ENCODE measurements at places on chromosomes 16 and 17.

DNA sequence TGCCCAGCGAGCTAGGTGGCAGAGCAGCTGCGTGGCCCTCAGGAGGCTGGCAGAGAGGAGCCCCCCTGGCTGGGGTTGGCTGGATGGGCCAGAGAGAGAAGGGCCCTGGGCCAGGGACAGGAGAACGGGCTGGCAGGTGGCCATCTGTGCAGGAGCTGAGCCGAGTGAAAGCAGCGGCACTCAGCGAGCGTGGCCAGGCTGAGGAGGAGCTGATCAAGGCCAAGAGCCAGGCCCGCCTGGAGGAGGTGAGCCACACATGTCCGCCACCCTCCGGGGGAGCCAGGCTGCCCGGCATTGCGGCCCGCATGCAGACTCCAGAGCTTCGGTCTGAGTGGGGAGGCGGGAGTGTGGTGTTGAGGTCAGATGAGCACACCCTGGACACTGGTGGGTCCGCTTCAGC lies 2.1 kb upstream of the RAC3 start:
- DNase-seq = no peak

- no peak for DNase-seq
Observed at GRCh38 chr17:78653382-78653781, 76.2 kb upstream of the DNAH17 start.

DNA sequence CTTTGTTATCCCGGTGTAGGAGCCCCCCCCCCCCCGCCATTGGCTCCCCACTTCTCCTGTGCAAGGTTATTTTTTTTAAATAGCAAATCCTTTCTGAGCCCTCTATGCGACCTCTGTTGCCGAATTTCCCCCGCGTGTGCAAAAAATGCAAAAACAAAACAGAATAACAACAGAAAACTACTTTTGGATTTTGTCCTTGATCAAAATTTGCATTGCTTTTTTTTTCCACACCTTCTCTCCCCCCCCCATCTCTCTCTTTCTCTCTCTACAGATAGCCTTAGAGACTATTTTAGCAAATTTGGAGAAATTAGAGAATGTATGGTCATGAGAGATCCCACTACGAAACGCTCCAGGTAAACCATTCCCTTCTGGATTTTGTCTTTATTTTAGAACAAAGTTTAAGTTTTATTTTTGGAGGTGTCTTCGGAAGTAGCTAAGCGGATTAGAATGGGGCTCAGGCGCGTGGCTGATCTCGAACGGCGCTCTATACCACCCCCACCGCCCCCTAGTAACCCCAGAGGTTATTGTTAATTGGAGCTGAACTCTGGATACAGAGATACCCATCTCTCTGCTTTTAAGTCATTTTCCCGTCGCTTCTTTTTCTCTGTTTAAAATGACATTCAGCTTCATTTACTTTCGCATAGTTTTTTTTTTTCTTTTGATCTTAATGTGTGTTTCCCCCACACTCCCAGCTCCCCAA lies 1.0 kb downstream of the MSI2 start:
- DNase-seq = no peak

GRCh38 chr16:963913-964312 lies 6.9 kb downstream of the LMF1 start:
- no peak for DNase-seq

GRCh38 chr17:41153856-41154255 lies 4.2 kb upstream of the KRTAP4-5 start:
- peak; percentile 27 for DNase-seq

GRCh38 chr17:11950771-11951519 lies 46.3 kb downstream of the ZNF18 start:
- no peak for DNase-seq

- no peak for DNase-seq
Observed at GRCh38 chr16:86308514-86308913, 201.8 kb upstream of the FOXF1 start.

- no peak for DNase-seq
Observed at GRCh38 chr16:18802767-18803343, 1.5 kb upstream of the ARL6IP1 start.

DNA sequence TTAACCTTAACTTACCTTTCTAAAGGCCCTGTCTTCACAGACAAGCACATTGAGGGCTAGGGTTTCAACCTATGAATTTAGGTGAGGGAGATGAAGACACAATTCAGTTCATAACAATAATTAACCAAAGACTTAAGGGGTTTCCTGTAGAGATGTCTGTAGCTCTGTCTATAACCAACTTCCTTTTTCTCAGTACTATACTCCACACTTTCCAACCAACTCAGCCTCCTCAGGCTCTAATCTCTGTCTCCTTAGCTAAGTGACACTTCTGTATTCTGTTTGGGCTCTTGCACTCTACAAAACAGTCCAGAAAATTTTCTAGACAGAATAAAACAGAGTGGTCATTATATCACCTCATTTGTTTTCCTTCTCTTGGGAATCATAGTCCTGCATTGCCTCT lies 25.8 kb downstream of the CAPNS2 start:
- DNase-seq = no peak

DNA sequence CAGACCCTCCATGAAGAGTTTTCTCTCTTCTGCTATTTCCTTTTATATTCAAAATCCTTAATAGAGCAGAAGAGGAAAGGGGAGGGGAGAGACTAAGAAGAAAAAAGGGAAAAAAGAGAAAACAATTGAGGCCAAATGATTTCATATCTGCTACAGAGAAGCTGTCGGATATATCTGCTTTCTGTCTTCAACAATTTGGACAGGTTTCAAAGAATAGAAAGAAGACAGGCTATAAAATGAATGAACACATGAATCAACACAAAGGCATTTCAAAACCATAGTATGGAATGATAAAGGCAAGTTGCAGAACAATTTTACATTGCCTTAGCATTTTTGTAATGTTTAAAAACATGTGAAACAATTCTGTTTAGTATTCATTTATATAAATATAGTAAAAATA lies 4.7 kb upstream of the CMTR2 start:
- DNase-seq = no peak

DNA sequence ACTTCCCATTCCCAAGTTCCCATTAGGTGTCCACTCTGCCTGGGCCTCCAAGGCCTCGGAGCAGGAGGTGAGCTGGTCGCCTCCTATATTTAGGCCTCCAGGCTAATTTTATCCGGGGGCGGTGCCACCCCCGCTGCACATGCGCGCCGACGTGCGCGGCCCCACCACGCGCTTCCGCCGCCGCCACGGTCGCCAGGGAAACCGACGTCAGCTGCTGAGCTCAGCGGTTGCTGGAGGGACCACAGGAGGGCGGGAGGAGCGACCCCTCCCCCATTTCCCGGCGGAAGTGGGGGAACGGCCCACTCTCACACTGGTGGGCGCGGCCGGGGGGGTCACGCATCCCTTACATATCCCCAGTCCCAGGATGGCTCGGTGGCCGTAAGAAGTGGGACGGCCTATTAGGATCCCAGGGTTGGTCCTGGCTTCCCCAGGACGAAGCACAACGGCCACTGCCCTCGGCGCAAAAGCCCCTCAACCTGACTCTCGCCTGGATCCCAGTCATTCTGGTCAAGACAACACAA lies 1.0 kb downstream of the PER1 start:
- peak; percentile 91 for DNase-seq

DNA sequence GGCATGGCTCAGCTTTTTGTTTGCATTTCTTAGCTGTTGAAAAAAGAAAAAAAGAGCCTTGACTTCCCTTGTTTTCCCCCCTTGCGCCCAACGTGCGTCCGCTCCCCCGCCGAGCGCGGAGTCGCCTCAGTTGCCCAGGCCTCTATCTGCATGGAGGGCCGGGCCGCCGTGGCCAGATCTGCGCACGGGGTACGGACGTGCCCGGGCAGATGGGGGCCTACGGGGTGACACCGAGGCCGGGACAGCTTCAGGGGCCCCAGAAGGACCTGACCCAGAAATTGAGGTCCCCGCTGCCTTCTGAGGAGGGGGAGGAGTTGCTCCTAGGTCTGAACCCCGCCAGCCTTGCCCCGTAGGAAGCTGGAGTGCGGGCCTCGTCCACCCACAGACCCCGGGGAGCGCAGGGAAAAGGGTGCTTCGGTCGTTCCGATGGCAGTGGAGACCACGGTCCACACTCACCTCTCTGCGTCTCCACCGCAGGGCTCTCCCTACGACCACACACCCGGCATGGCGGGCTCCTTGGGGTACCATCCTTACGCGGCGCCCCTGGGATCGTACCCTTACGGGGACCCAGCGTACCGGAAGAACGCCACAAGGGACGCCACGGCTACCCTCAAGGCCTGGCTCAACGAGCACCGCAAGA lies 1.5 kb downstream of the IRX5 start:
- DNase-seq = peak; percentile 33

DNA sequence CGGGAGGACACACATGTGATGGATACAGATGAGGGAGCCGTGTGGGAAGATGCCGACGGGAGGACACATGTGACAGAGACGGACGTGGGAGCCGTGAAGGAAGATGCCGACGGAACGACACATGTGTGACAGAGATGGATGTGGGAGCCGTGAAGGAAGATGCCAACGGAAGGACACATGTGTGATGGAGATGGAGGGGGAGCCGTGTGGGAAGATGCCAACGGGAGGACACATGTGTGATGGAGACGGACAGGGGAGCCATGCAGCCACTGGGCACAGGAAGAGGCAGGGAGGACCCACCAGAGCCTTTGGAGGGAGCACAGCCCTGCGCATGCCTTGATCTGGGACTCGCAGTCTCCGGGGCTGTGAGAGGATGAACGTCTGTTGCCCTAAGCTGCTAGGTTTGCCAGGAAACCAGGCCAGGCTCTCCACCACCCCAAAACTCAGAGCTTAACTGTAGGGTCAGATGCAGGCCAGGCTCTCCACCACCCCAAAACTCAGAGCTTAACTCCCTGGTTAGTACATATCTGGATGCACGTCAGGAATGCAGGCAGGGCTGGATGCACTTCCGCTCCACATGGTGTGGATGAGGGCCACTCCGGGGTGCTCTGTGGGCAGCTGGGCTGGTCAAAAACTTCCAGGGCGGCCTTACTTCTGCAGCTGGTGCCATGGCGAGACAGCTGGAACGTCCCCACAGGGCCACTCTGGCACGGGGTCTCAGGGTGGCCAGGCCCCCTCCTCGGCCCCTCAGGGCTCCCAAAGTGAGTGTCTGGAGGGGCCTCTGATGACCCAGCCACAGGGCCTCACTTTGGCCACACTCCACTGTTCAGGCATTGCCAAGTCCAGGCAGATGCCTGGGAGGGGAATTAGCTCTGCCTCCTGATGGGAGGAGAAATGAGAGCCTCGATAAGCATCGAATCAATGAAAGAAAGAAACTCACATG lies 47.7 kb upstream of the ZNF469 start:
- no peak for DNase-seq

GRCh38 chr17:80468781-80469493 lies 7.5 kb downstream of the NPTX1 start:
- DNase-seq = no peak

Measured in A673 (cell line).